ENCODE measurements at places on chromosomes 5 and 9.

- DNase-seq, result no peak
Measured at GRCh38 chr5:161105525-161105924, 253.5 kb upstream of the ATP10B start.

DNA sequence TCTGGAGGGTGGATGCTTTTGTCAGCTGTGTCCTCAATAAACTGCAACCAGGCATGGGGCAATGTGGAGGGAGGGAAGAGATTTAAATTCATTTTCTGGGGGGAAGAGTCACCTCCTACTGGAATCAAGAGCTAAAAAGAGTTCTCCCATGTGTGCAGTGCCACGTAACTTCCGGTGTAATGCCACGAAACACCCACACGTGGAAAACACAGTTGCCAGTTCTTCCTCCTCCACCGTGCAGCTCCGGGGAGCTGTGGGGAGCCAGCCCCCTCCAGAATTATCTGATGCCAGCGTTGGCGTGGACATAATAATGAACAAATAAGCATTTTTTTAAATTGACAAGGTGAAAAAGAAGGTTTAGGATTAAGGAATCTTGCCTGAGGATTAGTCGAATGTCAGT, 32.1 kb upstream of the MED10 start:
- no peak for DNase-seq

GRCh38 chr5:53463909-53464621, 16.4 kb upstream of the FST start:
- DNase-seq, result no peak

GRCh38 chr9:132006677-132007370, 72.8 kb downstream of the MED27 start:
- no peak for DNase-seq

GRCh38 chr5:80438739-80439138, 30.9 kb downstream of the ZFYVE16 start:
- DNase-seq, result no peak

- no peak for DNase-seq
Measured at GRCh38 chr5:103436656-103437055, 125.9 kb downstream of the NUDT12 start.

GRCh38 chr5:73232266-73233041, 59.5 kb downstream of the TMEM174 start:
- no peak for DNase-seq

GRCh38 chr9:4678679-4679267, 596 bp upstream of the CDC37L1 start:
- no peak for DNase-seq

GRCh38 chr5:82329393-82329792, 51.2 kb upstream of the RPS23 start:
- no peak for DNase-seq

DNA sequence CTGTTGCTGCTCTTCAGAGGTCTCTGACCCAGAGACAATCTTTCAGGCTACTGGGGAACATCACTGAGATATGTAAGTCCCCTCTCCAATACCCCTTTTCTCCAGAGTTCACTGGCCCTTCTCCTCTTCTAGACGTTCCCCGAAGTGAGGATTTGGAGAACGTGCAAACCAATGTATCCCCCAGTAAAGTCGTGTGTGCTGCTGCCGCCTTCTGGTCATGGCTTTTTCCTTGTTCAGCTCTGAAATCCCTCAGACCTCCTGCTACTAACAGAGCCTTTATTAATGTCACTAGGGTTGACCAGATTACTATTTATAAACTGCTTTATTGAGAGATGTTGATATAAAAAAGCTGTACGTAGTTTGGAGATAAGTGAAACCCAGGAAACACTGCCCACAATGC, 1028.6 kb downstream of the CDH9 start:
- DNase-seq, result peak; percentile 7

- DNase-seq, result no peak
Measured at GRCh38 chr9:19479874-19480273, 71.1 kb downstream of the ACER2 start.

DNA sequence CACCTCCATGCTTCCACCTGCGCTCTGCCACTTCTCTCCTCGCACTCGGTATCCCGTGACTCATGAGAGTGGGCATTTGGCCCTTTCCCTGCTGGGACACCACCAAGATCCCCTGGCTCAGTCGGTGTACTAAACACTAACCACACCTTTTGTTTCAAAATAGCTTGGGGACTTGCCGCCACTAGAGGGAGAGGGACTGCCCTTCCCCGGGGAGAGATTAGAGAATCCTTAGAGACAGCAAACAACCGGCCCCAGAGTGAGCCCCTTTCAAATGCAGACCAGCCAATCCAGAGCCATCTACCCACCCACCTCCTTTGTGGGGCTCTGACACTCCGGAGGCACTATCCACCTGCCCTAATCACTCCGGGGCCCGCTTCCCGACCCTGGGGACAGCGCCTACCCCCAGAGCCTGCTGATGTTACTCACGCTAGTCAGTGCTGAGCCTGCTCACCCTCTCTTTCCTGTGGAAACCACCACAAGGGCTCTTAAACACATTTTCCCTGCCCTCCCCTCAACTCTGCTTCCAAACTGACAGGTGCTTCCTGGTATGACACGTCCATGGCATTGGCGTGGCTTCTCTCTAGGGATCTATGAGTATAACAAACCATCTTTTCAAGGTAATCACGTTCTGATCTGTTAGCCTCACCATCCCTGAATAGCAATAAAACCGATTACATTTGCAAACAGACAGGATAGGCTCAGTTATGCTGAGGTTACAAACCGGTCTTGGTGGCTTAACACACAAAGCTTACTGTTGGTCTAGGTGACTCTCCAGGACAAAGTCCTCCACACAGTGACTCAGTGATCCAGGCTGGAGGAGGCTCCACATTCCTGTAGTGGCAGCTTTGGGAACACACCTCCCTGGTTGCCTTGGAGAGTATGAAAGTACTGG, 180.1 kb upstream of the MVB12B start:
- no peak for DNase-seq

GRCh38 chr5:122919969-122920368, 74.6 kb downstream of the SNX24 start:
- DNase-seq, result no peak

Measured in right lung (tissue), 10 donors.